Testis (tissue), 5 donors: ENCODE measurements at places on chromosomes 7 and 10.
A peak's percentile ranks its signal among the peaks of the same experiment; 100 is the strongest.

- DNase-seq, result no peak
Observed at GRCh38 chr7:98229991-98230745, 18.9 kb downstream of the BHLHA15 start.

GRCh38 chr7:93148144-93148543 is at the start of gene SAMD9L:
Gene SAMD9L, minus strand, starts transcription at chr7:93148385. Its CDS starts 12,414 bp downstream, at chr7:93135971.
- no peak for DNase-seq

DNA sequence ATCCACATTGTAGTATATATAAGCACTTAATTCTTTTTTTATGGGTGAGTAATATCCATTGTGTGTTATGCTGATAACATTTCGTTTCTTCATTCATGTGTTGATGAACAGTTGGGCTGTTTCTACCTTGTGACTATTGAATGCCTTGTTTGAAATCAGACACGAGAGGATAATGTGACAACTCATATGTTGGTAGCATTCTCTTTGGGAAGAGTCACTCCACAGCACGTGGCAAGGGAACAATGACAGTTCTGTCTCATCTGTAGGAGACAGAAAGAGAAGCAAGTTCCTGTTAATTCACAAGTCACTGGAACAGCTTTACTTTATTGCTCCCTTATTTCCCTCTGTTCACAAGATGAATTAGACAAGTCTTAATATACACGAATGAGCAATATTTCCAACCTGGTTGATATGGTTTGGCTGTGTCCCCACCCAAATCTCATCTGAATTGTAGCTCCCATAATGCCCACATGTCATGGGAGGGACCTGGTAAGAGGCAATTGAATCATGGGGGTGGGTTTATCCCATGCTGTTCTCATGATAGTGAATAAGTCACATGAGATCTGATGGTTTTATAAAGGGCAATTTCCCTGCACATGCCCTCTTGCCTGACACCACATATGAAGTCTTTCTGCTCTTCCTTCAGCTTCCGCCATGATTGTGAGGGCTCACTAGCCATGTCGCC is 125.3 kb downstream of the SEC23IP start:
- DNase-seq, result no peak

DNA sequence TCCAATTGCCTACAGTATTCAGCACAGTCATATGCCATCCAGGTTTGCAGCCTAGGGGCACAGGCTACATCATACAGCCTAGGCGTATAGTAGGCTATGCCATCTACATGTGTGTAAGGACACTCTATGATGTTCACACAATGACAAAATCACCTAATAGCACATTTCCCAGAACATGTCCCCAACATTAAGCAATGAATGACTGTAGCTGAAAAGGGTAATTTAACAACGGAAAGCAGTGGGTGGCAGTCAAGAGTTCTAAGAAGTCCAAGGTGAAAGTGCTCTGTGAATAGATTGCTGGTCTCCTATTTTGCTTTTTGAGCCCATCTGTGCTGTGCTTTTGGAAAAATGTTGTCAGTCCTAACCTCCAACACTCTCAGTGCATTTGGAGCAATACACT is 162.6 kb downstream of the KLF6 start:
- DNase-seq, result no peak

DNA sequence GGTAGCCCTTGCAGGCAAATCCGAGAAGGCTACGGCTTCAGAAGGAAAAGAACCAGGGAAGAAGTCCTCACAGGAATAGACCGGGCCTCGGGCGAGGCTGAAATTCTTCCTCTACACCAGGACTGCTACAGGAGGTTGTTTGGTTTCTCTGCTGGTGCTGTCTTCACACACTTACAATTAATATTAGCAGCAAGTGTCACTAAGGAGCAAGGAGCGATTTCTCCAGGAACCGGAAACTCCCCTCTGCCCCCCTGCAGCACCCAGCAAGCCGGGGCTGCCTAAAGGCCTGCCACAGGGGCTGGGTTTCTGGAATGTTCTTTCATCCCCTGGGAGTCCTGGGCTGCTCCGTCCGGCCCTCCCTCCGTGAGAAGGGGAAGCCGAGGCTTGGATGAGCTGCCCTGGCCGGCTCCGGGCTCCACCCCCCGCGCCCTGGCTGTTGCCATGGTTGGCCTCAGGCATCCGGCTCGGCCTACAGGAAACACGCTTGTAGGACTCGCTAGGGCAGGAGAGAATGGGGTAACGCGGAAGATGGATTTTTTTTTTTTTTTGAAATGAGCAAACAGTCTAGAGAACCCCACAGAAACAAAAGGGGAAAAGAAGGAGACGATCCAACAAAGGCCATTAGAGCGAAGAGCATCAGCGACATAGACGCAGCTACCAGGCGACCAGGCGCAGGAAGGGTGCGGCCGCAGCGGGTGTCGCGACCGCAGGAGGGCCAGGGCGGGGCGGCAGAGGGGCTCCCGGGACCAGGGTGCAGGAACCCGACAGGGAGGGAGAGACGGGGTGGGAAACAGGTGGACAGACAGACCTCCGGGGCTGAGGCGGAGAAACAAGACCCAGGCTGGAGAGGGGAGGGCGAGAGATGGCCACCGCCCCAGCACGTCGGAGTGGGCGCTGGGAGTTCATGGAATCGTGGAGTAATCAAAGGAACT is 33.0 kb downstream of the EN2 start:
- peak; percentile 65 for DNase-seq

- DNase-seq, result no peak
Observed at GRCh38 chr10:71600849-71601248, 118.7 kb downstream of the C10orf105 start.

DNA sequence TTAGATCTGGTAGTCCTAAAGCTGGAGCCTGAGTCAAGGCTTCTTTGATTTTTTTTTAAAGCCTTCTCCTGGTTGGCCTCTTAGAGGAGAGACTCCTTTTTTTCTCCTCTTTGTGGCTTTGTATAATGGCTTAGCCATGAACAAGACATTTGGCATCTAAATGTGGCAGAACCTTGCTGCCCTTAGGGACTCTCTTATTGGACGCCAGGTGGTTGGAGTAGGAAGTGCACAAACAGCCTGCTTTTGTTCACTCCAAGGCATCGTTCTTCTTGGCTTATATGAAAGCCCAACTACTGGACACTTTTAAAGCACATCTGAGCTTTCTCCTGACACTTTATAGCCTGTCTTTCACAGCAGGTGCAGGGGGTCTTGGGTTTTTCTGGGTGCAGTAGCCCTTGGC is 25.0 kb downstream of the ZPBP start:
- DNase-seq, result no peak

DNA sequence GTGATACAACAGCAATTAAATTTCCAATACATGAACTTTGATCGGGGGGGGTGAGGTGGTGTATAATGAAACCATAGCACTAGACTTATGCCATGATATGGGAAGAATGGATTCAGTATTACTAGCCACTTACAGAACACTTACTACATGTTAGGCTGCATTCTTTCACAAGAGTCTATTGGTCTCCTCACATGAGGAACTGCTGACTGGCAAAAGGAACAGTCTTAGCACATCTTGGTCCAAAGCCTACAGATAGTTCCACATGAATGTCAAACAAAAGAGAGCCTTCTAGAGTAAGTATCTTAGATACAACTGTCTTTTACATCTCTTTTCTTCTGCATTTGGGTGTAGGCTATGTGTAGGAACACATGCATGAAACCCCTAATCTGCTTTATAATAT is 115.9 kb upstream of the DNAJB12 start:
- no peak for DNase-seq

GRCh38 chr7:52261057-52261456 is 774.4 kb upstream of the POM121L12 start:
- DNase-seq, result no peak
